ENCODE measurements at places on chromosomes 3 and 15.

GRCh38 chr3:182682263-182683241, 110.8 kb upstream of the ATP11B start:
- peak; percentile 30 for DNase-seq

DNA sequence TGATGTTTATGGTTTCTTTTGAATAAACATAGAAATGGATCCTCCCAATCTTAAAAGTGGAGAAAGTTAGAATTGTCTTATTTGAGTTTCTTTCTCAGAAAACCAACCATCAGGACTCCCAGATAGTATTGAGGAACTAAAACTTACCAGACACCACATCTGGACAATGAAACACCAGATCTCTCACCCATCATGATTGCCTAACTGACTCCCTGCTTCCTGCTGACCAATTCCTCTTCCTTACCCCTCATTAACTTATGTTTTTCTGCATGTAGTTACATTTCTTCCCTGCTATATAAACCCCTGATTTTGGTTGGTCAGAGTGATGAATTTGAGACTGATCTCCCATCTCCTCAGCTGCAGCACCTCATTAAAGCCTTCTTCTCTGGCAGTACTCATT, 242.0 kb upstream of the SETMAR start:
- DNase-seq, result no peak

DNA sequence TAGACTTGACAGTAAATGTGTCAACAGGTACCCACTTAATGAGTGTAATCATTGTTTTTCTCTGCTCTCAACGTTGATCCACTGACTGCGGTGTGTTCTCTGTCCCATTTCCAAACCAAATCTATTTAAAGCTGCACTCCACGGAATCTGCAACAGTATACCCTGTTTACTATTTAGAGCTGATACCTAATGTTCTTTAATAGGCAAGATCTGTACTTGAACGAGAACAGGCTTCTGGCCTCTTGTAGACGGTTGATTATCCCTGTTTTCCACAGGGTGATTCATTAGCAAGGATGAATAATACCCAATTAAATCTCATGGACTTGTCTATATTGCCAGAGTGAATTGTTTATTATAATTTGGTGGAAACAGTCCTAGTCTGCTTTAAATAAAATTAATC, 189.9 kb downstream of the LPP start:
- DNase-seq, result no peak

- no peak for DNase-seq
Observed at GRCh38 chr3:42691816-42692666, 6.7 kb downstream of the KLHL40 start.

- DNase-seq, result no peak
Observed at GRCh38 chr15:71192816-71193215, 77.5 kb downstream of the THSD4 start.

- DNase-seq, result no peak
Observed at GRCh38 chr15:68205954-68206539, 915 bp upstream of the CALML4 start.

All from fibroblast of skin of right biceps (primary cell).